ENCODE measurements at places on chromosomes 2 and 18.

GRCh38 chr2:160006475-160006874 lies 55.9 kb downstream of the PLA2R1 start:
- DNase-seq = no peak

DNA sequence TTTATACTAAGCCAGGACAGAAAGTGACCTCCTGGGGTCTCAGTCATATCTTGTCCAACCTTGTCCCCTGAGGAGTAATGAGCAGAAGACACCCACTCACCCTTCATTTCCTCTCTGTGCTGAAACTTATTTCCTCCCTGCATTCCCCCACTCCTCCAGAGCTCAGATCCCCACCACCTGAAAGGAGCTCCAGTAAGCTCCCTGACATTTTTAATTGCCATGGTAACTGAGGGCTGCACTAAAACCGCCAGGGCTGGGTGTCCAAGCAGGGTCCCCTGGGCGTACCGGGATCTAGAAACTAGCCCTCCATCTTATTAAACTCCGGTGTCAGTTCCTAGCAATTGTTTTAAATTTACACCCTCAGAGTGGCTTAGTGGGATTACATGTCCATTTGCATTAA lies 393.3 kb upstream of the HNRNPA3 start:
- DNase-seq = no peak

GRCh38 chr2:74457549-74458131 lies 598 bp upstream of the WBP1 start:
- no peak for DNase-seq

DNA sequence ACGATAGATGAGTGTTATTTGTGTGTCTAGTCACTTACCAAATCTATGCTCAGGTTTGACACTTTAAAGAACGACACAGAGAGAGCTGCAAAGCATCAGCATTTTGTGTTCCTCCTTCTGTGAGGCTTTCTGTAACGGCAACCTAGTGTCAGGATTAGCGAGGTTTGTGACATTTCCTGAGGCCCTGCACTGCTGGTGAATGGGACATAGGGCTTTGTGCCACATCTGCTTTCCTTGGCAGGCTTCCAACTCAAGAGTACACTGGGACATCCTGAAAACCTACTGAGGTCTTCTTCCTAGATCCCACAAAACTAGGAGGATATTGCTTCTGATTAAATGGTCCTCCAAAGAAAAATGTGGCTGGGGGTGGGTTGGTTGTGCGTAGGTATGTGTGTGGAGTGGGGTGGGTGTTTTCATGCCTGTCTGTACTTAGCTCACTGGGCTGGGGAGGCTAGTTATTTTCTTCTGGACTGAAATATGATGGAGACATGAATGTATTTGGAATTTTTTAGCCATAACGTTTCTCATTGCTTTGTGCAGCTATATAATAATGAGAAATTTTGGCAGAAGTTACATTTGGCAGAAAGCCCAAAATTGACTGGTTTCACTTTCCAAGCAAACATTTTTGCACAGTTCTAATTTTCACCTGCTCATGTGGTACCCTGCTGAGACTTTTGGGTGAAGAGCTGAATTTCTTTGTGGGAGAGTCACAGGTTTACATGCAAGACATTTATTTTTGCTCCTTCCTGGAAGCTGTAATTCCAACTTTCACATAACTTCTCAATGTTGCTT lies 308.4 kb downstream of the XIRP2 start:
- peak; percentile 64 for DNase-seq

- DNase-seq = peak; percentile 55
These were observed 148.1 kb upstream of the PID1 start for GRCh38 chr2:229419158-229419557.

GRCh38 chr2:109458512-109458911 lies 155.3 kb downstream of the SEPTIN10 start:
- no peak for DNase-seq

GRCh38 chr2:218362606-218363005 lies 5.9 kb downstream of the CATIP start:
- DNase-seq = no peak

DNA sequence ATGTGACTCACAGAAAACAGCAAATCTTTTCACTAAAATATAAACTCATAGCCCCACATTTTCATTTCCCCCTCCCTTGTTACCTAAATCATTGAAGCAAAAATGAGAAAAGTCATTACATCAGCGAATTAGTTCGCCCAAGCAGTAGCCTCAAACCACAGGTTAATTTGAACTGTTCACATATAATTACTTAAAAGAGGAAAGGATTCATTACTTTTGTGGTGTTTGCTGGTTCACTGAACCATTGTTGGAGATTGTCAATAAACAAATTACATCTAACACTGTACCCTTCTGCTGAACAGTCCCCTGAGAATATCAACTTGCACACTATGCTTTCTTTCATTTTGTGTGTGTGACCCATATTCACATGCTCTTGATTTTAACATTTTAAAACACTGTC lies 238.7 kb downstream of the ERBB4 start:
- no peak for DNase-seq

DNA sequence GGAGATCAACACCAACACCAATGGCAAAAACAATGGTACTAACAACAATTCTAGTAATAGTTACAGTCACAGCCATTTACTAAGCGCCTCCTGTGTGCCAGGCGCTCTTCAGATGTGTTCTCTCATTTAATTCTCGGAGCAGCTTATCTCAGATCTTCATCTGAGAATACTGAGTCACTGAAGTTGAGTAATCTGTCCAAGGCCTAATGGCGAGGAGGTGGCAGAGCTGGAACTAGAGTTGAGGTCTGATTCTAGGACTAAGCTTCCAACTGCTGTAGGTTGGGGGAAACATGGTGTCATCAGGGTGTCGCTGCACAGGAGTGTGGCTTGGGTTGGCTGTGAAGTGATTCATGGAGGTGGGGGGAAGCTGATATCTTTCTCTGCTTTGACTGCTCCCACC lies 156.1 kb downstream of the DYSF start:
- DNase-seq = no peak

DNA sequence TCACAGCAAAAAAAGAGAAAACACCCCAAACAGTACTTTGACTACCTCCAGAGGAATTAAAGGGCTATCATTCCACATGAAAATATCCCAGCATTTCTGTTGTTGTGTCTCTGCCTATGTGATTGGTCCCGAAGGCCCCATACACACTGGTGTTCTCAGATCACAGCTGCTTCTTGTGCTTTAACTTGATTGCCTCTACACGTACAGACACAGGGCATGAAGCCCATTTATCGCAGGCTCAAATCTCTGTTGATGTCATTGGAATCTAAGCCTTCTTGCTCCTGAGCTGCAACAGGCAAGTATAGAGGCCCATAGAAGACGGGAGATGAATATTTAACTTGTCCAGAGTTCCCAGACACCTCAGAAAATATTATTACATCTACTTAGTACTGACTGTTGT lies 405.2 kb downstream of the NCKAP5 start:
- no peak for DNase-seq

- DNase-seq = no peak
These were observed 91.6 kb upstream of the CTDP1 start for GRCh38 chr18:79587779-79588635.

- DNase-seq = peak; percentile 47
These were observed 78.2 kb downstream of the INPP4A start for GRCh38 chr2:98522854-98523253.

GRCh38 chr2:167908786-167909185 lies 338.6 kb downstream of the STK39 start:
- no peak for DNase-seq

GRCh38 chr2:4219571-4219970 lies 516.2 kb downstream of the DCDC2C start:
- no peak for DNase-seq

GRCh38 chr18:57644540-57644939 lies 22.9 kb upstream of the NARS1 start:
- DNase-seq = peak; percentile 41

DNA sequence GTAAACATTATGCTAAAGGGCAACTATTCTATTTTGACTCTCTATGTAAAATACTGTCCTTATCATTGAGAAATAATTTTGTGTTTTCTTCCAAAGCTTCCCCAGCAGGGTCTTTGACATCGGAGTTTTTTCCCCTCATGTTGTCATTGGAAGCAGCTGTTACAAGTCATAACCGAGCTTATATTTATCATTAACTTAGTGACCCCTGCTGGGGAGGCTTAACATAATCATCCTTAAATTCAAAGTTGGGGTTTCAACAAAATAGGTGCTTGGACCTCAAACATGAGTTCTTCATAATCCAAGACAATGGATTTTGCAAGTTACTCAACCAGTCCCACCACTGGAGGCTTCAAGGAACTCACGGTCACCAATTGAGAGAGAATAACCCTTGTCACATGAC lies 330.9 kb downstream of the DCC start:
- peak; percentile 1 for DNase-seq

- peak; percentile 100 for DNase-seq
These were observed 60.8 kb downstream of the EFEMP1 start for GRCh38 chr2:55862673-55863390.

- DNase-seq = no peak
These were observed 189.6 kb downstream of the ACTR3 start for GRCh38 chr2:114079366-114080004.

DNA sequence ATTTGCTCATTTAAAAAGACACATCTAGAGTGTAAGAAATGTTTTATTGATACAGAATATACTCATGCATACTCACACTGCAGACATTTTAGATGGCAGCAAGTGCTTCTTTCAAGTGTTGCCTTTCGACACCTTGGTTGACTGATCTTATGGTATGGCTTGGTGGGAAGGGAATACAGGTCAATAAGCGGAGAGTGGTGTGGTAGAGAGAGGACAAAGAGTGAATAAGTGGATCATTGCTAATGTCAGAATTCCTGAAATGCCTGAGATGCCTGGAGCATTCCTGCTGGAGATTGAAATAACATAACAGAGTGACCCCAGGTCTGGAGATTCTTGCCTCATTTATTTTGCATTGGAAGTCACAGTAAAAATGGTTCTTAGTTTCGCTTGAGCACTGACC lies 76.7 kb downstream of the RND3 start:
- DNase-seq = peak; percentile 6

- peak; percentile 12 for DNase-seq
These were observed 150.7 kb upstream of the LMAN1 start for GRCh38 chr18:59509481-59510442.

- DNase-seq = peak; percentile 57
These were observed 268.8 kb downstream of the ARHGAP15 start for GRCh38 chr2:143397884-143398614.

- no peak for DNase-seq
These were observed 334.3 kb upstream of the VWC2L start for GRCh38 chr2:214076527-214076926.

DNA sequence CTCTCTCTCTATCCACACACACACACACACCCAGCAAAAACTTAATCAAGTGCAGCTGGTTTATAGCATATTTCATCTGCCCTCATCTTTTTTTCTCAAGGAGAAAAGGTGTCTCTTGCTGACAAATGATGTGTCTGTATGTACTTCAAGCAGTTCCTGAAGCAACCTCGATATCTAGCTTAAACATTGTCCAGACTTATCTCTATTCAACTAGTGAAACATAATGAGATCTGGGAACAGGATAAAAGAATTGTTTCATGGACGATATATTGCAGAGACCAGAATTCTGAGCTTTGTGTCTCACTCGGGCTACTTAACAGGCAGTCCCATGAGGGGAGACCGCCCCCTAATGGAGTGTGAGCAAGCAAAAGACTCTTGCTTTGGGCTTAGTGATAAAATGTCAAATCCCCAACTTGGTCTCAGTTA lies 929.2 kb upstream of the SOX11 start:
- DNase-seq = no peak

- no peak for DNase-seq
These were observed 56.7 kb downstream of the GPR39 start for GRCh38 chr2:132473174-132473883.

GRCh38 chr2:180618570-180618969 lies 361.8 kb upstream of the UBE2E3 start:
- peak; percentile 36 for DNase-seq

- DNase-seq = no peak
These were observed 33.4 kb downstream of the TTR start for GRCh38 chr18:31624892-31625640.

DNA sequence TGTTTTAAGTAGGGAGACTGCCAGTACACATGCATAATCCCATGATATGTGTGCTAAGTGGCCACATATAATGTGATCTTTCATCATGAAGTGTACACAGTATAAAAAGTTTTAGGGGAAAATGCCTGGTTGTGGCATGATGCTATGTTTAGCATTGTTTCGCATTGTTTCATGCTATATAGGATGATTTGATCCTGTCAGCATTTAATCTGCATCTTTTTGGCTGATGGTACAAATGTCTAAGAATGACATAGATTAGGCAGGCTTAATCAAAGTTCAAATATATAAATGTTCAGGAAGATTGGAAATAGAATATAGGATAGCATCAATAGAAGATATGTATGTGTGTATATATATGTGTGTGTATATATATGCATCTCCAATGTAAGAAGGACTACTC lies 83.6 kb downstream of the MYO3B start:
- no peak for DNase-seq

- no peak for DNase-seq
These were observed 271.9 kb downstream of the SS18 start for GRCh38 chr18:25818505-25818904.

- DNase-seq = no peak
These were observed 103.3 kb downstream of the AOX1 start for GRCh38 chr2:200689115-200689514.

- peak; percentile 43 for DNase-seq
These were observed 101.5 kb upstream of the SETBP1 start for GRCh38 chr18:44579028-44579702.

- DNase-seq = no peak
These were observed 20.0 kb upstream of the CXCR4 start for GRCh38 chr2:136137982-136138381.

DNA sequence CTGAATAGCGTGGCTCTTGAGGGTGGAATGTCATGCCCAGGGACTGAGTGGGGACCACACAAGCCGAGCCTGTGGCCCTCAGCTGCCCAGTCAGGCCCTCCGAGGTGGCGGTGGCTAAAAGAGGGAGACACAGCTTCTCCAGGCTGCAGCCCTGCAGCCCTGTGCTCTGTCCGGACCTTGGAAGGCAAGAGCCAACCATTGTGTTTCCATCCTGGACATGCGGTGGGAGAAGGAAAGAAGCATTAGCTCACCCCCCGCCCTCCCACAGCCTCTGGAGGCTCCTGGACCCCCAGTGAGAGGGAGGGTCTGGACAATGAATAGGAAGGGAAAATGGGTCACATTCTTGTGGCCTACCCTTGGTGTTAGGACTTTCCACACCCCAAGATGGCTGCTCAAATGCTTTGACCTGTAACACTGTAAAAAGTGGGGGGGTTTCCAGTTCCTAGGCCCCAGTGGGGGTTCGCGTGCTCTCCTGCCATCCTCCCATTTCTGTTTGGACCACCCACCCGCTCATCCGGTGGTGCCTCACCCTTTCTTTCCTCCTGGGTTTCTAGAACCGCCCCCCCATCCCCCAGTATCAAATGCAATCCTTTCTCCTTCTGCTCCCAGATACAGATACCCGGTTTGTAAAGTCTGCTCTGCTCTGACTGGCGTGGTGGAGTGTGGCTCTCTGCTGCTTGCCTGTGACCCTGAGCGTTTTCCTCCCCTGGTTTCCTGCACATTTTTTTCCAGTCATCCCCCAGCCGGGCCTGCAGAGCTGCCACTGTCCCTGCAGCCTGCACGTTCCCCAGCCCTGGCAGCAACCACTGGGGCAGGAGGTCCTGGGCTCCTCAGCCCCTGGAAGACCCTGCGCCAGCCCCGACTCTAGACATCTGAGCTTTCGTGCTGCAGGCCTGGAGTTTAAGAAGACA lies 36.3 kb upstream of the SMAD7 start:
- DNase-seq = no peak

GRCh38 chr2:47299555-47299954 lies 103.4 kb upstream of the MSH2 start:
- peak; percentile 86 for DNase-seq

Data from fibroblast of mammary gland (primary cell).